ENCODE measurements at places on chromosomes 3 and 15.

GRCh38 chr3:10356461-10356981 is 35.6 kb upstream of the SEC13 start:
- DNase-seq = peak; percentile 32

- DNase-seq = no peak
Measured at GRCh38 chr3:108079877-108080276, 11.0 kb downstream of the CD47 start.

DNA sequence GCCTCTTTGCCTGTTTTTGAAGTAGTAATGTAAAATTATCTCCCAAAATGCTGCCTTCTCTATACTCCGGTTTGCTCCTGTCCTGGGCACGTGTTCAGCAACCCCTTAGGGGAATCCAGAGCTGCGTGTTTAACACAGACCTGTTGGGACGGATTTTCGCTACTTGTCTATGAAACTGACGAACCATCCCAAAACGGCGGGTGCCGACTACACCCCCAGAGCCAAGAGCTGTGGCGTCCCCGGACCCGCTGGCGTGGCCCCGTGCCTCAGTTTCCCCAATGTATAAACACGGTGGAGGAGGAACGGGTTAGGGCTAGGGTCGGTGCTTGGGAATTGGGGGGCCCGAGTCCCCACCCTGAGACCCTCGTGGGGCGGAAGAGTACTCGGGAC is 473 bp downstream of the FHIT start:
- peak; percentile 76 for DNase-seq

GRCh38 chr3:159620873-159621272 is 367.8 kb upstream of the IL12A start:
- DNase-seq = no peak

DNA sequence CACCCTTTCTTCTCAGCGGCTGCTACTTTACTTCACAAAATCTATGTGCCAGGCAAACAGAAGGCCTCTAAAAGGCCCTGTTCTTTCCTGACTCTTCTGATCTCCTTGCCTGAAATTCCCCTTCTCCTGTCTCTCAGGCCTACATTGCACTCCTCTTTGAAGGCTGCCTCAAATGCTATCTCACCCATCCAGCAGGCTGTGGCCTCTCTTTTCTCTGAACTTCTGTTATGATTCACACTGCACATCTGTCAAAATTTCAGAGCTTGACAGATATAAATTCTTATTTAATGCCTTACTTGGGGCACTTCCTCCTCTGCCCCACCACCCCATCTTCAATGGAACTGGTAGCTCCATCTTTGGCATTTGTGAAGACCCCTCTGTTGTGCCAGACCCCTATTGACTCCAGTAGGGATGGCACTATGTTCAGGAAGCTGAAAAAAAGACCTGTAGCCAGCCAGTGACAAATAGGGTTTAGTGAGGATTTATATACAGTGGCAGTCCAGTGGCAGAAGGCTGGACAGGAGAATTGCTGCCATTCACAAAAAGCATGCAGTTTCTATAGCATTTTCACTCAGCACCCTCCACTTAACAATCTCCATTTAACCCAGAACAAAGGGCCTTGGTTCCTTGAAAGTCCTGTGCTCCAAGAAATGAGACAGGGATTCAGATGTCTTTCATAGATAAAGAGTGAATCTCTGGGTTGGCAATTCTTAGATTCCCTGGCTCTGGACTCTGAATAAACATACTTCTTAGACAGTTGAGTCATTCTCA is 415.8 kb upstream of the GRM7 start:
- no peak for DNase-seq

DNA sequence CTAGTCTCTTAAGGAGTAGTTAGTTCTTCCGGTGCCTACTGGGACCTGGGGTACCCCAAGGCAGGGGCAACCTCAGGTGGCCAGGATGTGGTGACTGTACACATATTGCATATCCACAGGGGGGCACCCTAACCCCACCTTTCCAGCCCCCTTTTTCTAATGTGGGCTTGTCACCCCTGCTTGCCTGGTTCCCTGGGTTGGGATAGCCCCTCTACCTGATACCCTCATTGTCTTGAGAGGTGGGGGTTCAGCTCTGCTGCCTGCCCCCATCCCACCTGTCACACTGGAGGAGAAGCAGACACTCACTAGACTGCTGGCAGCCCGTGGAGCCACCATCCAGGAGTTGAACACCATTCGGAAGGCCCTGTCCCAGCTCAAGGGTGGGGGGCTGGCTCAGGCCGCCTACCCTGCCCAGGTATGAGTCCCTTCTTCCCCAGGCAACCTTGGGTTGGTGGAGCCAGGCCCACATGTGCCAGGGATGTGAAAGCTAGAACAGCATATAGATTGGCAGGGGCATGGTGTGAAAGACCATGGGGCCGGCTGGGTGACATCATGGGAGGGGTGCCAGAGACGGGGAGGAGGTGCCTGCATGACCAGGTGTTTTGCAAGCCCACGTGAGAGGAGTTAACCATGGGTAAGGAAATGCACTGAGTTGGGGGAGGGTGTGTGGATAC is 4.0 kb downstream of the GLYCTK start:
- peak; percentile 68 for DNase-seq

GRCh38 chr15:36313736-36314280 is 265.6 kb upstream of the CDIN1 start:
- DNase-seq = no peak

DNA sequence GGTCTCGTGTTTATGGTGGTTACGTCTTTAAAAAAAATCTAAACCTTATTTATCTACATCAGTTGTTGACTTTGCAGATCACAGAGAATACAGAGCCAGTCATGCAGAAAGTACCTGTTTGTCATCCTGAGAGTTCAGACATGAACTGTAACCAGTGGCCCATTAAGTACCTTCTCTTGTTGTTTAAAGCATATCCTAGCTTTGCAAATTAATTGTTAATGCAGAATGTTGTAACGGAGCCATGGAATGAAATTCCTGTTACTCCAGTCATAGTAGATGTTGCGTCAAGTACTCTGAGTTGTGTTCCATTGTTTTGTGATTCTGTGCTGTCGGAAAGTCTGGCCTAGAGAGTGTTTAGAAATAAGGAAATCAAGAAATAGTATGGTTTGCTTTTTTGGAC is 205.2 kb downstream of the RBMS3 start:
- DNase-seq = no peak

DNA sequence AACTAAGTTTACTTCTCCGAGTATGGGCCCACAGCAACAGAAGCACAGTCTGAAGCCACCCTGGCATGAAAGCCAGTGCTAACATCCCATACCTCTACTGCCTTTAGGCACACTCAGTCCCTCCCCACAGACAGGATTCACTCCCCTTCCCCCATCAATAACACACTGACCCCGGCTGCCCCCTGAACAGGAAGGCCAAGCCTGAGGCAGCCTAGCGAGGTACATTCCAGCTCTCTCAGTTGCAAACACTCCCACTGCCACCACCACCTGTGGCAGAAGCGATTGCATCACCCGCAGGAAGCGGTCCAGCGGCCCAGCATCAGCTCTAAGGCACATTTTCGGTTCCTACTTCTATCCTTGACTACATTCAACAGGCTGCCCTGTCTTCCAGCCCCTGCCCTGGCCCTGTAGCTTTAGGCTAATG is 7.0 kb upstream of the BMF start:
- DNase-seq = no peak

- DNase-seq = no peak
Measured at GRCh38 chr3:52043750-52044149, 12.6 kb downstream of the DUSP7 start.
